Right cardiac atrium (tissue), 5 donors: ENCODE measurements at places on chromosomes 5 and 9.

DNA sequence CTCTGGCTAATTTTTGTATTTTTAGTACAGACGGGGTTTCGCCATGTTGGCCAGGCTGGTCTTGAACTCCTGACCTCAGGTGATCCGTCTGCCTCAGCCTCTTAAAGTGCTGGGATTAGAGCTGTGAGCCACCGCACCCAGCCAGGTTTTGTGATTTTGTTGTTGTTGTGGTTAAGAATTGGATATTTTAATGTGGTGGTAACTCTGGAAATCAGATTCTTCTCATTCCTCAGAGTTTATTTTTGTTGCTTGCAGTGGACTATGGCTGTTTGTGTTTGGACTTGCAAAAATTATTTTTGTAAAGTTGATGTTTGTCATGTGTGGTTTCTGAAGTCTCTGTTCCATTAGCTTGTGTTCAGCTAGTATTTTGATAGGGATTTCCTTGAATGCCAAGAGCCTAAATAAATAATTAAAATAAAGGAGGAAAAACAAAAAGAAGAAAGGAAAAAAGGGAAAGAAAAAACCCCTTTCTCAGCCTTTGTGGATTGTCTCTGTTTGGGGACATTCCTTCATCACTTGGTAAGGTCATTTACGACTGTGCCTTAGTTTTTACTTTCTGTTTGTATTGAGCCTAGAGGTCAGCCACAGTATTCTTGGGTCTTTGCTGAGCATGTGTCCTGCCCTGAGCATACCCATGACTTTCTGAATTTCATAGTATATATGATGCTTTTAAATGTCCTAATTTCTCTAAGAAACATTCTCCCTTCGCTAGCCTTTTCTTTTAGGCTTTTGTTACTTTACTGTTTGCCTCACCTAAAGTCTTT, 37.3 kb downstream of the PBX3 start:
- DNase-seq, result no peak

DNA sequence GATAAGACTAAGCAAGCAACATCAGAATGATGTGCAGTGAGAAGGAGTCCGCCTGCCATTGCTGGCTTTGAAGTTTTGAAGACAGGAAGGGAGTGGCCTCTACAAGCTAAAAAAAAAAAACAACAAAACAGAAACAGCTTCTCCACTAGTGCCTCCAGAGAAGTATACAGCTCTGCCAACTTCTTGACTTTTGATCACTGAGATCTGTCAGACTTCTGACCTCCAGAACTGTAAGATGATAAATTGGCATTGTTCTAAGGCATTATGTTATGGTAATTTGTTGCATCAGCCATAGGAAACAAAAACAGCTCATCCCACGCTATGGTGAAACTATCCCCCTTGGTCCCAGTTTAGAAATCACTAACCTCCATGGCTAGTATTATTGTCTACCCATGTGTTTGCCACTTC, 131.0 kb upstream of the VCAN start:
- no peak for DNase-seq

- DNase-seq, result no peak
Observed at GRCh38 chr5:132444061-132444460, 46.5 kb downstream of the IRF1 start.

GRCh38 chr9:33752130-33752637, 43.2 kb upstream of the PRSS3 start:
- no peak for DNase-seq

DNA sequence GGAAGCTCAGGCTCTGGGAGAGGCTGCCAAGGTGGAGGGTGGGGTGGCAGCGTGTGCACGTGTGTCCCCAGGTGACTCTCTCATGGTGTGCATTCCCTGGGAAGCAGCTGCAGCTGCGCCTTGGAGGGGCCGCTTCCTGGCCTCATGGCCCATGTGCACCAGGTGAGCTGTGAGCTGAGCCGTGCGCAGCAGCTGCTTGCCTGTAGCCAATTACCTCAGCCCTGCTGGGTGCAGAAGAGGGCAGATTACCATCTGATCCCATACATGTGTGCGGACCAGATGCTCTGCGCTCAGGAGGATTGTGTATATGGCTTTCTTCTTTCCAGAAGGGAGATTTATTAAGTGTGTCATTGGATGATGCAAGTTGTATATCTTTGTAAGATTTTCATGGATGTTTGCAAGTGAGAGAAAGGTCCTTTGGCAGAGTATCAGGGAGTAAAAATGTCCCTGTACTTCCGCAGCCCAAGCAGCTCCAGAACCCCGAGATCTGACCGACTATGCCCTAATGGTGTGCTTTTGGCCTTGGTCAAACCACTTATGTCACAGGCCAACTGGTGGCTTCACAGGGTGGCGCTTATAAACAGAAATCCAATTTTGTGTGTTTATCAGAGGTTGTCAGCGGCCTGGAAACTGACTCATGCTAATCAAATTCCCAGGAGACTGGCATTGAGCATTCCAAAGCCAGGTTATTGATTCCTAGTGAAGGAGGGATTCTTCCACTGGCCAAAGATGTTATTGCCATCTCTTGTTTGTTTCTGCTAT, 229.3 kb downstream of the GOLPH3 start:
- DNase-seq, result no peak
